ENCODE measurements at places on chromosomes 12 and 14.

- DNase-seq, result no peak
Measured at GRCh38 chr12:99444859-99445316, 202.7 kb upstream of the GARIN6 start.

DNA sequence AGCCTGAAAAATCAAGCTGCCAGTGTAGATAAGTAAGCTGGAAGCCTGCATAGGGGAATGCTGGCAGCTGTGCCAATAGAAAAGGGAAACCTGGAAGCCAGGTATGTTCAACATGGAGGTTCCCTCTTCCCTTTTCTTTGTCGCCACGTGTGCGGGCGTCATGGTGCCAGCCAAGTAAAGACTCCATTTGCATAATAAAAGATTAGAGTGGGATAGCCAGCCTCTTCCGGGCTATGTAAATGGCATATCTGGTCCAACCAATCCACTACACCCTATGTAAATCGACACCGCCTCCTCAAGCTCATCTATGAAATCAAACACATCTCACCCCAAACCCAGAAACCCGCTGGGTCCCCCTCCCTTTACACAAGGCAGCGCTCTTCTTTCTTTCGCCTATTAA is 5.6 kb upstream of the ADGRD1 start:
- no peak for DNase-seq

- DNase-seq, result no peak
Measured at GRCh38 chr12:131349397-131350127, 361.3 kb upstream of the SFSWAP start.

GRCh38 chr12:19833775-19834501 is 394.6 kb downstream of the AEBP2 start:
- no peak for DNase-seq

DNA sequence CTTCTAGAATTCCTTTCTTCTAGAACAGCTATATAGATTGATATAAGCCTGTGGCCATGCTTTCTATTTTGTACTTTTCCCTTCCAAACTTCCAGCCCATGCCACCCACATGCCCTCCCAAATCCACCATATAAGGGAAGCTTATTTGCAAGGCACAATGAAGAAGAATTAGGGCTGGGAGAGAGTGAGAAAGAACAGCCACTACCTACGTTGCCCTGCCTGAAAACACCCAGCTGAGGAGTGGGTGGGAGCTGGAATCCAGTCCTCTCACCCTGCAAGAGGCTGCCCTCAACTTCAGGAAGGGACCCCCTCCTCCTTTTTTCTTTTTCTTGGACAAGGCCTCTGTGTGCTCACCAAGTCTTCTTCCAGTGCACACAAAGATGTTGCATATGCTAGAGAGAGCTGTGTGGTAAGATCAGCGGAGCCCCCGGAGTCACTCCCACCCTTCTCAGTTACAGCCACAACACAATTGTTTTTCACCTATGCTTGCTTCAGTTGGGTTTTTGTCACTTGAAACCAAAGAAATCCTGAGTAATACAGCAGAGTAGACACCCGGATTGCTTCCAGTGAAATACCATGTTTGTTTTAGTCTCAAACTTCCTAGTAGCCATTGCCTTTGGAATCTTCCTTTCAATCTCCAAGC is 38.8 kb downstream of the CDKL1 start:
- DNase-seq, result no peak

- DNase-seq, result no peak
Measured at GRCh38 chr14:103398427-103399195, 13.4 kb downstream of the MARK3 start.

DNA sequence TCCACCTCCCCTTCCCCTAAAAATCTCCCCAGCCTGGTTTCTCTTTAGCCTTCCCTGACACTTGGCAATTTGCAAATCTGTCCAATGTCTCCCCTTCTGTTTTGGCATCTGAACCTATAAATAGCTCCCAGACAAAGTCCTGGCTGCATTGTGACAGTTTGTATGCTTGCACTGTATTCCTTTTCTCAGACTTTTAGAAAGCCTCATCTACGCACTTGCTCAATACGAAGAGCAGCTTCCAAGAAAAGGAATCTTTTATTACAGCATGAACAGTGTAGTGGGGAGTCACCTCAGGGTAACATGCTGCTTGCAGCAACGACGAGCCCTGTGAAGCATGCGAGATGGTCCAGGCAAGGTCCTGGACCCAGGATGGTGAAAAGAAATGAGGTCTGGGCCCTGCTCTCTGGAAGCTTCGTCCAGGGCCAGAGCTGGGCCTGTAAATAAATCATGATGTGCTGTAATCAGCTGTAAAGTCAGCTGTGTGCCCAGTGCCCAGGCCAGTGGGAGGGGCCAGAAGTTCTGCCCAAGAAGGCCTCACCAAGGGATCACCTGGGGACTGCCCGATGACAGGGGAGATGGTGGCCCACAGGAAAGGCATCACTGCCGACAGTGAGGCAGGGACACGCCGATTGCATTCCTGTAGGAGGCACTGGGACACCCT is 88.3 kb downstream of the RIN3 start:
- no peak for DNase-seq

All from stimulated activated CD8-positive, alpha-beta memory T cell treated with anti-CD3 and anti-CD28 coated beads, Interleukin-4, amount 100 ng/mL, for 4 hours (primary cell).